ENCODE measurements at places on chromosomes 16 and 17.

GRCh38 chr17:38735161-38735997 lies 5.2 kb downstream of the CISD3 start:
- DNase-seq, result peak; percentile 54

GRCh38 chr17:18181358-18181757 lies 2.3 kb upstream of the ALKBH5 start:
- DNase-seq, result no peak

GRCh38 chr16:9102379-9102778 lies 10.9 kb downstream of the HAPSTR1 start:
- DNase-seq, result no peak

GRCh38 chr17:68401288-68401687 lies 56.0 kb downstream of the WIPI1 start:
- no peak for DNase-seq

GRCh38 chr17:14553847-14554246 lies 253.0 kb downstream of the HS3ST3B1 start:
- DNase-seq, result no peak

DNA sequence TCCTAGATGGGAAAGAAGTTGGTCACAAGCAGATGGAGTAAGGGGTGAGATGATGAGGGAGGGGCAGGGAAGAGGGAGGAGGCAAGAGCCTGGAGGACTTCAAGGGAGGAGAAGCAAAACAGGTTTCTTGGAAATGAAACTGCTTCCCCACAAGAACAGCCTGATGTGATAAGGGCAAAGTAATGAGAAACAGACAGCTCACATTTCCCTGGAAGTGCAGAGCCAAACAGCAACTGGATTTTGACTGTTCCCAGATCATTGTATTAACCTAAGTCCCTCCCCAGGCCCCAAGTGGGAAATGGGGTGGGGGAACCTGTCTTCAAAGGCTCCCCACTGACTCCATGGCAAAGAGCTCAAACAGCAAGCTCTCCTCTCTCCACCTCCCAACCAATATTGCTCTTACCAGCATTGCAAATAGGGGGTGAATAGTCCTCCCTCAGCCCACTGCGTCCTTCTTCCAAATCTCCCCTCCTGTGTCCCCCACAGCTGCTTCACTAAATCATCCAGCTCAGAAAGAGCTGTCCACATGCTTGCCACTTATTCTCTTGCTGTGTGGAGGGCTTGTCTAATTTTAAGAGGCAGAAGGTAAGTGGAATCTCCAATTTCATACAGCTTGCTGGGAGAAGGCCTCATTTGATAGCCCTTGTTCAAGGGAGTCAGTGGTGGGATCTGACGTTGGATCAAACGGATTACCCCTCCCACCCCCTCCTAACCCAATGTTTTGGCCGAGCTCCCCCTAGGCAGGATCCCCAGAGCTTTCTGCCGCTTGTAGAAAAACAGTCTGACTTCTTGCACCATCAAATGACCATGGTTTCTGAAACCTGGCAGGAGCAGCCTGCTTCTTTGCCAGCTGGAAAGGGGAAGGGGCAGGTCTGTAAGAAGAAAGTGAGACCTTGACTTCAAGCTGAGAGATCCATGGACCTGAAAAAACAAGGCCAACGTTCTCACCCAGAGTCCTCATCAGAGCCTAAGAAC lies 56.3 kb upstream of the SMIM36 start:
- no peak for DNase-seq

GRCh38 chr17:1997927-1998742 lies 27.0 kb downstream of the RTN4RL1 start:
- no peak for DNase-seq

- no peak for DNase-seq
Measured at GRCh38 chr17:9918804-9919352, 13.8 kb upstream of the RCVRN start.

GRCh38 chr16:56708525-56709442 lies 21.1 kb upstream of the NUP93 start:
- DNase-seq, result no peak

DNA sequence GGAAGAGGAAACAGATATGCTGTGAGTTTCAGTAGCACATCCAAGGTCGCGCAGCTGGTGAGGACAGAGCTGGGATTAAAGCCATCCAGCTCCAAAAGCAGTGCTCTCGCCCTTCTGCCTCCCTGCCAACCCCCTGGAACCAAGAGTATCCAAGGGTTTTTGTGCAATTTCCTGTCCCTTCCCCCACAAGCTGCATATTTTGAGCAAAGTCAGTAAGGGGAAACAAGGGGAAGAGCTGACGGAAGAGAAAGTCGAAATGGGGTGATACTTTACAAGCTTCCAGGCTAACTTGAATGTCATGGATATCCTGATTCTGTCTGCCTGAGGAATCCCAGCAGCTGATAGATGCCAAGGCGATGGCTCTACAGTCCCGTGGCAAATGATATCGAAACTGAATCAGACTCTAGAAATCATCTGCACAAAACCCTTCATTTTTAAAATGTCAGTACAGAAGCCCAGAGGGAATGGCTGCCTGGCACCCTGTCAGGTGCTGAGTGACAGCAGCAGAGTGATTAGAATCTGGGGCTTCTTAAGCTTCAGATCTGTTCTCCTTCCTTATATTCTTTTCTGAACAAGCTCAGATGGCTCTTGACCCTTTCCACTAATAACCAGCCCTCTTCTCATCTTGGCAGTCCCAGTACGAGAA lies 42.9 kb upstream of the TEKT3 start:
- DNase-seq, result peak; percentile 64

GRCh38 chr16:3174618-3175148 lies 13.3 kb upstream of the OR1F1 start:
- no peak for DNase-seq

DNA sequence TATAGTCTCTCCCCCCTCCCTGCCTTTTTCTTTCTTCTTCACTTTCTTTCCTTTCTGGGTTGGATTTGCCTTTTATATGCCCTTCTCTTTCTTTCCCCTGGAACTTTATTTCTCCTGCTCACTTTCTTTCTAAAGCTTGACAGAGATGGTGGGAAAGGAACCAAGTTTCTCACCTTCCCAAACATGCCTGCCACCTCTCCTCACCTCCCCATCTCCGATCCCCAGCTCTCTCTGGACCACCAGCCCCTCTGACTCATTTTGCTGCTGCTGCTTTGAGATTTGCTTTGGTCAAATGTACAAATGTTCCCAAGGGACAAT lies 6.7 kb upstream of the LHX1 start:
- no peak for DNase-seq

GRCh38 chr17:4607773-4608187 lies 23.5 kb downstream of the SMTNL2 start:
- peak; percentile 33 for DNase-seq

DNA sequence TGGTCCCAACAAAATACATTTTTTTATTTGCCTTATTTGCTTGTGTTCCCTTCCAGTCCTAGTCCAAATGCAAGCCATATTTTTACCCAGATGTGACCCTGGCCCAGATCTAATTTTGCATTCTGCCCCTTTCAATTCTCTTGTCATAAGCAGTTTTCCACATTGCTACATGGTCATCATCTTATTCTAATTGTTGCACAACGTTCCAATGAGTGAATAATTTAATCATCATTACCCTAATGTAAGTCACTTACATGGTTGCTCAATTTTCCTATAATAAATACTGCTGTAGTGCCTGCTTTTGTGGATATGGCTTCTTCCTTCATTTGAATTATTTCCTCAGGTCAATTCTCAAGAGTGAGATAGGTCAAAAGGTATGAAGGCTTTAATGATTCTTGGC lies 12.8 kb downstream of the RSAD1 start:
- no peak for DNase-seq

- DNase-seq, result no peak
Measured at GRCh38 chr16:52056259-52056658, 490.7 kb downstream of the TOX3 start.

DNA sequence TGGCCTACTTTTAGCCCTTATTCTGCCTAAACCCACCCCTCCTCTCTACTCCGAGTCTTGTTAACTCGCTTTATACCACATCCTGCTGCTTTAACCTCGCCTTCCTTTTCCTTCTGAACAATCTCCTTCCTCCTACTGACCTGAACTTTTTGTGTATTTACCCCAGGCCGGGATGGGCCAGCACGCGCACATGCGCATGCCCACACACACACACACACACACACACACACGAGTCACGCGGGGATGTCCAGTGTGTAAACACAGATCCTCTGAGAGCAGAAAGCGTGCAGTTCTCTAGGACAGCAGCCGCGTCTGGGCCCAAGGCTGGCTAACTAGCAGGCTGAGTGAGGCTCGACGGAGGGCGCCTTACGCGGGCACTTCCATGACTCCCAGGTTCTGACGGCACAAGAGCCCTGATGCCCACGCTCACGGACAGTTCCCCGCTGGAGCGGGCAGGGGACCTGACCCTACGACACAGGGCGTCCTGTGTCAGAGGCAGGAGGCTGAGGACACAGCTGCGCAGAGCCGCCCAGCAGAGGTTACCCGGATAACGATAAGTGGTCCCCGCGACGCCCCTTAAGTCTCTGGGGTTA lies 610 bp downstream of the PIK3R5 start:
- no peak for DNase-seq

GRCh38 chr16:85731179-85731578 lies 19.7 kb downstream of the C16orf74 start:
- no peak for DNase-seq

- no peak for DNase-seq
Measured at GRCh38 chr17:77894126-77894956, 64.2 kb upstream of the TNRC6C start.

DNA sequence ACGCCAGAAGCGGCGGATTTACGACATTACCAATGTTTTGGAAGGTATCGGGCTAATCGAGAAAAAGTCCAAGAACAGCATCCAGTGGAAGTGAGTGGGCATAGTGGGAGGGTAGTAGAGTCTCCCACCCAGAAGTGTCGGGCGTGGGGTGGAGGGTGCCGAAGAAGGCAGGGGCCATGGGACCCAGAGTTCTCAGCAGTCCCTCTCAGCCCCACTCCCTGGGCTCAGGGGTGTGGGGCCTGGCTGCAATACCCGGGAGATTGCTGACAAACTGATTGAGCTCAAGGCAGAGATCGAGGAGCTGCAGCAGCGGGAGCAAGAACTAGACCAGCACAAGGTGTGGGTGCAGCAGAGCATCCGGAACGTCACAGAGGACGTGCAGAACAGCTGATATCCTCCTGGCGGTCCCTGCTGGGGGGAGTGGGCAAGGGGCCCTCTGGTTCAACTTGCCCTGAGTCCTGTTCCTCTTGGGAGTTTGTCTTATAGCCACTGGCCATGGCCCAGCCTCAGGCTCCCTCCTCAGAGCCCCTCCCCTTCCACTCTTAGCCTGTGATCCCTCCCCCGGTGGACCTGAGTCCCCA lies 916 bp downstream of the E2F4 start:
- no peak for DNase-seq

- no peak for DNase-seq
Measured at GRCh38 chr16:79062821-79063220, 537.7 kb downstream of the MAF start.

- no peak for DNase-seq
Measured at GRCh38 chr17:45222289-45222995, 757 bp downstream of the FMNL1 start.

DNA sequence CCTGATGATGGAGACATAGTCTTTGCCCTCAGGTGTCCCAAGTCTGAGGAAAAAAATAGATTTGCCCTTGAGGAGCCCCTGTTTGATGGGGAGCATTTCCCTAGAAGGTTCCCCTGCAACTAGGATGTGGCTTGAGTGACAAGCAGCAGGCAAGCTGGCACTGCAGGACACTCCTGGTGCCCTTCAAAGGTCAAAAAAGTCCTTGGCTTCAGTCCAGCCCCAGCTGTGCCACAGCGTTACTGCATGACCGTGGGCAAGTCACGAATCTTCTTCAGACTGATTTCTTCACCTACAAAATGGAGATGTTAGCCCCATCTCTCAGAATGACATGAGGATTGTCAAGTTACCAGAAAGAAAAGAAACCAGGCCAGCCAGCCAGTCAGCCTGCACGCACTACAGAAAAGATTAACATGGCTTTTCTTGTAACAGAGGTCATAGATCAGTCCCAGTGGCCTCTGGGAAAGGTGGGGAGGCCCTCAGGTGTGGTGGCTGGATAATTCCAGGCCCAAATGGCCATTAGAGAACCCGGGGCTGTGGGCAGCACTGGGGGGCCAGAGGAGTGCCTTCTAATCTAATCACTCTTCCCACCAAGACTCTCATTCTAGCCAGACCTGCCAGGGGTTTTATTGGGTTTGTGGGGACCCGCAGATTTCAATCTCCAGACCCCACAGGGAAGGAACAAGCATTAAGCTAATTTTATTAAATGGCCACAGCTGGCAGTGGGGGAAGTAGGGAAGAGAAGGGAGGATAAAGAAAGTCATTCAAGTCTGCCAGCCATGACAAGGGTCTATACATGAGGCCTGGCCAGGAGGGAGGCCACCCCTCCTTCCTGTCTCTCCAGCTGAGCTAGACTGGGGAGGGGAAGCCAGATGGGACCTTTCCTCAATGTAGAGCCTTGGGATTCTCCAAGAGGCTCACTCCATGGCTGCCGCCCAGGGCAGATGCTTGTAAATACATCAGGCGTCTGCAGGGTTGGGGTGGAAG lies 9.7 kb upstream of the KIF18B start:
- DNase-seq, result no peak

DNA sequence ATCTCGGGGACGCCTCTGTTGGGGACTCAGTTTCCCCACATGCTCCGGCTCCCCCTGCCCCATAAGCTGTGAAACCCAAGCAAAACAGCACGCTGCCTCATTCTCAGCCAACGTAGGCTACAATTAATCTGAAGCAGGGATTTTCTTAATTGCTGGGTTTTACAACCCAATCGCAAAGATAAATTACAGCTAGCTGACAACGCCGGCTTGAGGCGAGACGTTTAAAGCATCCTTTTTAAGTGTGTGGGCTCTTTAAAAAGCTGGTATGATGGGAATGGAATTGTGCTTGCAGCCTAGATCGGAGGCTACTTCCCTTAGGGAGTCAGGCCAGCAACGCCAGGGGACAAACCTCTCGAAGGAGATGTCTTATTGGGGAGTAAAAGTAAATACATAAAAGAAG lies 185.3 kb downstream of the ZNF423 start:
- no peak for DNase-seq

DNA sequence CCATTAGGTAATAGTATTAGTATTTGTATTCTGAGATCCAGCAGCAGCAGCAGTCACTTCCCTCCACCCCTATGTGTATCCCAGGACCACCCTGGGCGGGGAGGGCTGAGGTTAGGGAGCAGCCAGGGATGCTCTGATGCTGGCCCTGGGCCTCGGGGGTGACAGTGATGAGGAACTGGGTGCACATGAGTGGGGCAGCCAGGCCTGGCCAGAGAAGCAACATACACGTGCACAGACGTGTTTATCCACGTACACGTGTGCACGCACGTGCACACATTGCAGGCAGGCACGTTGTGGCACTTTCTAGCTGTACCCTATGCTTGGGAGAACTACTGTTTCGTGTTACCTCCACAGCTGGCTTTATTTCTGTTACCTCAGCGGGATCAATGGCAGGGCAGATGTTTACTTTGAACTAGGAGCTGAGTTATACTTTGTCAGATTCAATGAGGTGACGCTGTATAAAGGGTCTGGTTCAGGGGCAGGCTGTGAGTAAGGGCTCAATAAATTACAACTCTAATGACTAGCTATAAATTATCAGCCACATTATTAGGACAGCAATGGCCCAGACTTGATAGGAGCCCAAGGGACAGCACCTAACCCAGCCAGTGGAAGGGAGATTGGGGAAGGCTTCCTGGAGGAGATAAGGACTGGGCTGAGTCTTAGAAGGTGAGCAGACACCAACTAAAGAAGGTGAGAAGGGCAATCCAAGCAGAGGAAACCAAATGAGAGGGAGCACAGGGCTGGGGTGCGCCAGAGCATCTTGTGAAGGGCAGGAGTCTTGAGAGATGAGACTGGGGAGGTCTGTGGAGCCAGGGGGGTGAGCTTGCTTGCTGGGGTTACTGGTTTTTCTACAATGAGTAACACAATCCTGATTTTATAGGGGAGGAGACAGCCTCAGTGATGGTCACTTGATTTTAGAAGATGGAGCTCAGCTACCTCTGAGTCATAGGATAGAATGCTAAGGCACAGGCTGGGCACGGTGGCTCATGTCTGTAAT lies 22.4 kb upstream of the CA4 start:
- no peak for DNase-seq

GRCh38 chr16:30853758-30854157 lies 40.1 kb downstream of the BCL7C start:
- no peak for DNase-seq

Measured in midbrain (tissue), 1 donor.